Activated CD4-positive, CD25-positive, alpha-beta regulatory T cell (primary cell): ENCODE measurements at places on chromosomes 7 and 10.

DNA sequence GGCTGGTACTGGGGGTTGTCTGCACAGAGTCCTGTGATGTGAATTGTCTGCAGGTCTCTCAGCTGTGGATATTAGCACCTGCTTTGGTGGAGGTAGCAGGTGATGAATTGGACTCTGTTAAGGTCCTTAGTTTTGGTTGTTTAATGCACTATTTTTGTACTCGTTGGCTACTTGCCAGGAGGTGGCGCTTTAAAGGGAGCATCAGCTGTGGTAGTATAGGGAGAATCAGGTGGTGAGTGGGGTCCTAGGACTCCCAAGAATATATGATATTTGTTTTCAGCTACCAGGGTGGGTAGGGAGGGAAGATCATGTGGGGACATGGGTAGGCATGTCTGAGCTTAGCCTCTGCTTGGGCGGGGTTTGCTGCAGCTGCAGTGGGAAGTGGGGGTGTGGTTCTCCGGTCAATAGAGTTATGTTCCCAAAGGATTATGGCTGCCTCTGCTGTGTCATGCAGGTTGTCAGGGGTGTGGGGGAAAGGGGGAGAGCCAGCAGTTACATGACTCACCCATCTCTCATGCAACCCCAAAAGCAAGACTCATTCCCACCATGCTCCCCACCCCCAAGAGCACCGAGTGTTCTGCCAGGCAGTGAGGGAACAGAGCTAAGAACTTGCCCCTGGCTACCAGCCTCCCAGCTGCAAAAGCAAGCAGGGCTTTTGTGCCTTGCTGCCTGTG, 53.7 kb upstream of the ZNF273 start:
- no peak for DNase-seq

GRCh38 chr10:123389520-123389919, 235.3 kb downstream of the BUB3 start:
- DNase-seq = no peak

DNA sequence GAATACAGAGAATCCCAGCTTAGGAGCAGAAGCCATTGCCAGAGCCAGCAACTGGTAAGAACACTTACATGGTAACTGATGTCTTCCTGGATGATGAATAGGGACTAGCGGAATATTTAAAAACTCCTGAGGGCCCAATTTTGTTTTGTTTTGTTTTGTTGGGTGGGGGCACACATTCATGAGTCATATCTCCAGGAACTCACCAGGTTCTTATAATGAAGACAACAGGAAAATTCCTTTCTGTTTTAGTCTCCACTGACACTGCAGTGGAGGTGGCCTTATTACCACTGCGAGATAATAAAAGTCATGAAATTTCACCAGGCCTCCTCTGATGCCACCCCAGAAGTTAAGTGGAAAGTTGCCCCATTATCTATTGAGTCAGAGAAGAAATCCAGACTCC, 6.6 kb upstream of the CUZD1 start:
- DNase-seq = no peak

- no peak for DNase-seq
These were observed 791.2 kb downstream of the GRID1 start for GRCh38 chr10:85575441-85575840.

- DNase-seq = no peak
These were observed 13.2 kb downstream of the SHOC2 start for GRCh38 chr10:110932505-110933180.

- no peak for DNase-seq
These were observed 1284.3 kb downstream of the TYW1 start for GRCh38 chr7:68280931-68281330.

- peak; percentile 29 for DNase-seq
These were observed 19.6 kb upstream of the CFAP46 start for GRCh38 chr10:132961787-132962622.

GRCh38 chr10:105188737-105189462, 547.8 kb downstream of the SORCS3 start:
- no peak for DNase-seq

- DNase-seq = no peak
These were observed 112.8 kb downstream of the BAMBI start for GRCh38 chr10:28790146-28790545.

DNA sequence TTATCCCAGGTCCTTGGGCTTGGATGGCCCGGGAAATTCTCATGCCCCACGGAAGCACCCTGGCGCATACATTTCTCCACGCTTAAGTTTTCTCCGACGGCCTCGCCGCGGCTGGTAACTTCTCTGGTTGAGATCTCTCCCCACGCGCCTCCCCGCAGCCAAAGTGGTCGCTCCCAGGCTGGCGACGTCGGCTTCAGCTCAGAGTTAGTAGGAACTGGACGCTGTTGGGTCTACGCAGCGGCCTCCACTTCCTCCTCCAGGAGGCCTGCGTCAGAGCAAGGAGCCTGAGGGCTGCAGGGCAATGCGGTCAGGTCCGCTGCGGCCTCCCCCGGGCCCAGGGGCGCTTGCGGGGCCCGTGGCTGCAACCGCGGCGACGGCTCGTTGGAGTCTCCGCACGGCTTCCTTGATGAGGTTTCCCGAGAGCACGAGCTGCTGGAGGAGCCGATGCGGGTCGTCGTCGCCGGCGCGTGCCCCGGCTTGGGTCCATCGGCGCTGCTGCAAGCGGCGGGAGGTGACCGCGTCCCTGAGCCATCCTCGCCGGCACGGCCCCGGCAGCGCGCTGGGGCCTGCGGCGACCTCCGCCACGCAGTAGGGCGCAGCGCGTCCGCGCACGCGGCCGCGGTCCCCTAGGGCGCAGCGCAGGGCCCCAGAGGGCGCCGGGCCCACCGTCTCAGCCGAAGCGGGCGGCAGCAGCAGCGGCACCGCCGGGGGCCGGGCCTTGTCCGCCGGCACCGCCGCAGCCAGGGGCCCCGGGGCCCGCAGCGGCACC, 744 bp downstream of the FRAT2 start:
- DNase-seq = no peak

DNA sequence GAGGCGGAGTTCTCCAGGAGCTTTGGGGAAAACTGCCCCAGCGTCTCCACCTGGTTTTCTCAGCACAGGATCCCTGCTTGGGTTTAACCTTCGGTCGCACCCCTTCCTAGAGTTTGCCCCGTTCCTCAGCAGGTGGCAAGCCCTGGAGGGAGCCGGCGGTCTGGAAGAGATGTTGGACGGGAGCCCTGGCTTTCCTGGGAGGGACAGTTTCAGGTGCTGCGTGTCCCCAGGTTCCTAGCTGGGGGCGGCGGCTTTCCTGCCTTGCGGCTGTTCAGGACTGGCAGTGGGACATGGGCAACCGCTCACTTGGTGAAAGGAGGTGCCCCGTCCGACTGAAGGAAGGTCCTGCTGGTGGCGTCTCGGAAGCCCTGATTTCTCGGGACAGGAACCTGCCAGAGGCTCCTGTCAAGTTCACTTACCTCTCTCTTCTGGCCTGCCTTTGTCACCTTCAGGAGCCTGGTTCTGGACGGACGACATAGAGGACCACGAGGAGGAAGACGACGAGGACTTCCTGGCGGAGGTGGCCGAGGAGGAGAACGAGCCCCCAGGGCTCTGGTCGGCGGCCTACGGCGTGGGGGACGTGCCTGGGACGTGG, 14.8 kb downstream of the ZNF316 start:
- DNase-seq = no peak

DNA sequence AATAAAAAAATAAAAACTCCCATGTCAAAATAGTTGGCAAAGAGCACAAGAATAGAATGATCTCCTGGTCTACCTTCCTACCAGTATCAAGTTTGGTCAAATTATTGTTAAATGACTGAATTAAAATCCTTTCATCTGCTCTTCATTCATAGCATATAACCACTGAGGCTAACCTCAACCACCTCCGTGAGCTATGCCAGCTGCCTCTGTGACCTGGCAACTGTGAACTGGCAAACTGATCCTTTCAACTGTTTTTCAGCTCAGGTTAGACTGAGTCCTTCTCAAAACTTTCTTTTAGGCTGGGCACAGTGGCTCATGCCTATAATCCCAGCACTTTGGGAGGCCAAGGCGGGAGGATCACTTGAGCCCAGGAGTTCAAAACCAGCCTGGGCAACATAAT, 36.1 kb downstream of the NUDCD3 start:
- no peak for DNase-seq

DNA sequence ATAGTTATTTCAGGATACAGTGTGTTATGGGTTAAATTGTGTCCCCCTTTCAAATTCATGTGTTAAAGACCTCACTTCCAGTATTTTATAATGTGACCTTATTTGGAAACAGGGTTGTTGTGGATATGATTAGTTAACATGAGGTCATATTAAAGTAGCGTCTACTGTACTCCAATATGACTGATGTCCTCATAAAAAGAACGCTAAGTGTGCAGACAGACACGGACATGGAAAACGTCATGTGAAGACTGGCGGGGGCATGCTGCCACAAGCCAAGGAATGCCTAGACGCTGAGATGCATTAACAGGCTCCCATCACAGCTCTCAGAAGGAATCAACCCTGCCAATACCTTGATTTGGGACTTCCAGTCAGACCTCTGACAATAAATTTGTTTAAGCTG, 1.5 kb upstream of the WDR37 start:
- DNase-seq = no peak

DNA sequence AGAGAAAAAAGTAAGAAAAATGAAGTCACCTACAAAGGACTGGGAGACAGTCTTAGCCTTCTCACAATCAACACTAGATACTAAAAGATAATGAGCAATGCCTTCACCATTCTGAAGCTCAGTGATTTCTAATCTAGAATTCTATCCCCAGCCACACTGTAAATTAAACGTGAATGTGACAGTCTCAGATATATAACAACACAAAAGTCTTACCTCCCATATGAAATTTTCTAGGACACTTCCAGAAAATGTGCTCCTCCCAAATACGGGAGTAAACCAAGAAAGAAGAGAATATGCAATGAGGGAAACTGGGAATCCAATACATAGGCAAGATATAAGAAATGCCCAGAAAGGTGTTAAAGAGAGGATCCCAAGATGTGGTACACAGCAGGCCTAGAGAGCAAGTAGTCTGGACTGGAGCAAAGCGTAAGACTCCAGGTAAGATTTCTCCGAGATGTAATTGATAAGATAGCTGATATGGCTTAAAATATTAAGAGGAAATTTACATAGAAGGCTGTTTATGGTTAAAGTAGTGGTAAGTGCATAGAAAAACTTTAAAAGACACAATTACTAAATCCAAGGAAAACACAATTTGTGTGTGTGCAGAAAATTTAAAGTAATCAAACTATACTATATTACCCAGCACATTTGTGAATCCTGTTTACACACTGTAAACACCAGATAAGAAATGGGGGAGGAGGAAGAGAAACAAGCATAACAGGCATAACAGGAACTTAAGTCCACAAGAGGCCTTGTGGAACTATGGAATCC, 44.1 kb downstream of the SGMS1 start:
- no peak for DNase-seq

DNA sequence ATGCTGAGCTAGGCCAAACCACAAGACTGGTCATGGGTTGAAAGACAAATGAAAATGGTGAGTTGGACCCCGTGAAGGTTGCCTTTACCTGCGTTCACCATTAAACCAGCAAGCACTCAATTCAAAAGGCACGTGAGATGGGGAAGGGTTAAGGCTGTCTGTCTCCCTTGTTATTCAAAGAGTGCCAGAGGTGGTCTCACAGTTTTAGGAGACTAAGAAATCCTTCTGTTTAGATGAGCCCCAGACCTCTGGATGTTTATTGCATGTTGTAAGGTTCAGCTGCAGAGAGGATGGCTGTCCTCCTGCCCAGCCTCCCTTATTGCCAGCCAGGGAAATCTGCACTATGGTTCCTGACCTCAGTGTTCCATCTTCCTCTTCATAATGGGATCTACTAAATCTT, 498.0 kb upstream of the CELF2 start:
- no peak for DNase-seq

DNA sequence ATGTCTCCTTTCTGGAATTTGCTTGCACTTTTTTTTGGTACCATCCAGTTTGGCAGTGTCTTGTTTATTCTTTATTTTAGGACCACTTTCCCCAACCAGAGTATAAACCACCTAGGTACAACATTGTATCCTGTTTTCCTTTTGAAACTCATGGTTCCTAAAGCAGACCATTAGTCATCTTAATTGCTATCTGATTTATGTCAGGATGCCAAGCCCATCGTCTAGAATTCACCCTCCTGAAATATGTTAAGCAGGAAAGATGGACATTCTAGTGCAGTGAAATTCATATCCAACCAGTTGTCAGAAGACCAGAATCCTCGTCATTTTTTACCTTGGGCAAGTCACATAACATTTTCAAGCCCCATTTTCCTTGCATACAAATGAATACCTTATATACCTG, 223.6 kb upstream of the KMT2E start:
- no peak for DNase-seq

DNA sequence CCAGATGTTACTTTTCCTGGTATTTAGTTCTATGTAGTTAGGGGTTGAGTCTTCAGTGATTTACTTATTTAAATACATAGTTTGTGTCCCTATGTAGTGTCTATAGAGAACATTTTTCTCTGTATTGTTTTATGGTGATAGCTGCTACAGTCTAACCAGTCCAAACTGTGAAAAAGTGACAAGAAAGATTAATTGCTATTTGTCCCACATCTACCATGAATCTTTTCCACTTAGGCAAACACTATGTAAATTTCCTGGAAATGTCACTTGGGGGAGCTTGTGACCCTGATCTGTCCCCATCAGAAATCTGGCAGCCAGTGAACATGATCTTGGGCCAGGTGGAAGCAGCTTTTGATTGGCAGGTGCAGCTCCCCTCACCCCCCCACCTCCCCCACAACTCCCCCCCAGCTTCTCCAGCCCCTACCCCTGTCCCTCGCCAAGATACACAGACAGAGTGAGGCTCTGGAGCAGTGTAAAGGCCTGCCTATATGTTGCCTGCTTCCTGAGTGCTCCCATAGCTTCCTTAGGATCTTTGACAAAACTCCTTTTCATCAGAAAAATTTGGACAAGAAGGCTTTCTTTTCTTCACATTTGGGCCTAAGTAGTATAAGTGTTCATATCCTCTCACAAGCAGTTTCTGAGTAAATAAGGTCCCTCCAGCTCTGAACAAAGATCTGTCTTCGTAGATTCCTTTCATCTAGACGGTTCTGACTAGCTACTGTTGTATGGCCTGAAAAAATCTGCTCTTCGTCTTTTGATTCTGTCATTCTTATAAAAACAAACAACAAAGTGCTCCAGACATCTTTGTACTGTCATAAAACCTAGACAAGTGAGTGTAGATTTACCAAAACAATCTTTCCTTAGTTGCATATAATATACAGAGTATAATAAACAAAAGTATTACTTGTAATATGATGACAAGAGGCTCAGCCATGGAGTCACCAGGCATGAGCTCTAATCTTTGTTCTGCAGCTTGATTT, 31.5 kb upstream of the SLC13A1 start:
- no peak for DNase-seq

DNA sequence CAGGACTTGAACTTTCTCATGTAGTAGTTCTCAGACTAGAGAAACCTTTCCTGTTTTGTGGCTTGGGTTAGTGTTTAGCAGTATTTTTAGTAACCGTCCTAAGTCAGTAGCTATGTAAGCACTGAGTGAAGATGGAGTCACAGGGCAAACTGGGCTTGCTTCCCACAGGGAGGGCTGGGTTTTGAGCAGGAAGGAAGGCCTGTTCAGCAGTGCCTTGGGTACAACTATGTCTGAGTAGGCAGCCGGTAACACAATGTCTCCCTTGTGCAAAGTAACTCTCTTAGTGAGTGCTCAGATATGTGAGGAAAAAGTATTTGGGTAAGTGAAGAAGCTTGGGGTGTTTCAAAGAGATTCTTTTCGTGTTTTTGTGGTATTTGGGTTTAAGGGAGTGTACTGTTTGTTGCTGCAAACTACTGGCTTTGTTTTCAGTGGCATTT, 96.4 kb downstream of the CCSER2 start:
- DNase-seq = no peak
